ENCODE measurements at places on chromosomes 7 and 10.
A peak's percentile ranks its signal among the peaks of the same experiment; 100 is the strongest.

DNA sequence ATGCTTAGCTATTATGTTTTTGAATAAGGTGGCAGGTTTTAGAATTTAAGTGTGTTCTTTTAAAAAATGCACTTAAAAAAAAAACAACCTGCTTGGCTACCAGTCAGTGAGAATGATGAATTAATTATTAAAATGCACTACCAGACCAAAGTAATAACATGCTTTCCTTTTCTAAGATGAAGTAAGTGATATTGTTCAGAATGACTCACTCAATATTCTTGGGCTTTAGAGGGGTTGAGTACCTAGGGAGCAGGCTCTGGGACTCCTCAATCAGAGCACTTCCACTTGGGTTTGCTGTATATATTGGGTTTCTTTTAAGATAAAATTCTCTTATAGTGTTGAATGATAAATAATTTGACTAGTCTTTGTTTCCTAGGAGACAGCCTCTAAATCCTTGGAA lies 8.6 kb downstream of the STAM start:
- no peak for DNase-seq

DNA sequence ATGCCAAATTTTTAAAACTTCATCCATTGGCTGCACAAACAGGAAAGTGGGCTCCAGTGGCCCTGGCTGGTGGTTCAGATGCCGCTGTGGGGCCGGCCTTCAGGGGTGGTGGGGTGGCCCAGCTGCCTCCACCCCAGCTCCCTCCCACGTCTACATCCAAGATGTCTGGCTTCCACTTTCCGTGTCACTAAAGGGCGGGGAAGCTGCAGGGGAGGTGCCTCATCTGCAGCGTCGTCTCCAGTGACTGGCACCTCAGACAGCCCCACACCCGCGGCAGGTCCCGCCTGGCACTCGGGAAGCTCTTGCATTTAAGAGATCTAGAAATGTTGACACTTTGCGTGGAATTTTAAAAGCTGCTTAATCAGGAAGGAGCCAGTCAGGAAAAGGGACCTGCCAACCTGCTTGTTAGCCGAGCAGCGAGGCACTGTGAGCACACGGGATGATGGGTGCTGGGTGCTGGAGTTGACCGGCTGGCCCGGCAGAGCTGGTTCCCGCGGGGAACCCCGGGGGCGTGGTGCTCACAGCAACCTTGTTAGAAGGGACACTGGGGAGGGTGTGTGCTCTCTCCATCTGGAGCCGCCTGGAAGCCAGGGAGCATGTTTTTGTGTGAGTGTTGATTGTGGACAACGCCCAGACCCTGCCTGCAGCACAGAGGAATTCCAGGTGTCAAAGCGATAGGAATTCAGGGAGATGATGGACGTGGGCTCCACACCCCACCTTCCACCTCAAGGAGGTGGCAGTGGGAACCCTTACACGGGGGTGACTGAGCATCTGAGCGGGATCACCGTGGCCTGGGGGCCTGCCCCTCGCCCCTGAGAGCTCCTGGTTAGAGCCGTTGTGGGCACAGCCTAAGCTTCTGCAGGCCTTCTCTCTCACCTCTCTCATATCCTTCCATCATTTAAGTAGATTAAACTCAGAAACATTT lies 320.5 kb downstream of the PTPRN2 start:
- DNase-seq = no peak

GRCh38 chr7:158310924-158311666 lies 276.5 kb downstream of the PTPRN2 start:
- DNase-seq = no peak

DNA sequence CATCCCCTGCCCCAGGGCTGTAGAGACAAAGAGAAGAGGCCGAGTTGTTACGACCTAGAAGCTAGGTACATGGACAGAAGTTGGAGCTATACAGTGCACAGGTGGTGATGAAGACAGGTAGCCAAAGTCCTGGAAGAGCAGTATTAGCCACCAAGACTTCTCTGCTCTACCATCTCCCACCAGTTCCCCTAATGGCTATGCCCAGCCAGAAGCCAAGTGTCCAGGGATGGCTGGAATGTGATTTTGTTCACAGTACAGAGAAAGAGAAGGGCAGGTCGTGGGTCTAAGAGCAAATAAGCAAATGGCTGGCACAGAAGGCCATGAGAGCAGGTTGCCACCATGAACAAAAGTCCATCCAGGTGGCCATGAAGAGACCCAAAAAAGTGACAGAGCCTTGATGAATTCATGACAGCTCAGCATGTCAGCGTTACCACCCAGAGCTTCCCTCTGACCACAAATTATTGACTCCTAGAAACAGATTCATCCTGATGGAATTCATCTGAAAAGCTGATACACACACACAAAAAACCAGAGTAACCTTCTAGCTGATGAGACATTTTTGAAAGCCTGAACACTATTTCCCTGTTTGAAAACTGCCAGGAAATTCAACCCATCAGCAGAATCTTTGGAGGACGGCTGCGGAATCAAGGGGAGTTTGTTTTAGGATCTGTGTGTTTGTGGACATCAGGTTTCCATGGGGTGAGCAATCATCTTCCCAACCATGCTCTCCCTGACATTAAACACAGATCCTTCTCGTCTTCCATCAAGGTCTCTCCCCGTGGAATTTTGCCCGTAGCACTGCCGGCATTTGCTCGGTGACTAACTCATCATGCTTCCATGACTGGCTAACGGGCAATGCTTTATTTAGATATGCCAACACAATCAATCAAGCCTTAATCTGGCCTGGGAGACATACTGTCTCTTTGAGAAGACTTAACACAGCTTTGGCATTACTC lies 906.7 kb upstream of the AUTS2 start:
- no peak for DNase-seq

DNA sequence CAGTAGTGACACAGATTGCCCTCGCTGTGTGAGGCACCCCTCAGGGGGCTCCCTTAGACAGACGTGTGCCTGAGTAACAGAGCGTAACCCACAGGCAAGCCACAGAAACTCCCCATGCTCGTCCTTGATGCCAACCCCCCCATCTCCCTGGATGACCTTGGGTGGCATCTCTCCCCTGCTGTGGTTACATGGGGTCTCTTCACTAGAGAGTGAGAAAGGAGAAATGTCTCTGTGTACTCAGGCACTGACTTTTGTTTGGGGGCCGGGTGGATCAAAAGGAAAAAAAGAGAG lies 1.1 kb upstream of the ASB10 start:
- no peak for DNase-seq

GRCh38 chr10:120539076-120539475 lies 82.0 kb downstream of the PLPP4 start:
- DNase-seq = no peak

DNA sequence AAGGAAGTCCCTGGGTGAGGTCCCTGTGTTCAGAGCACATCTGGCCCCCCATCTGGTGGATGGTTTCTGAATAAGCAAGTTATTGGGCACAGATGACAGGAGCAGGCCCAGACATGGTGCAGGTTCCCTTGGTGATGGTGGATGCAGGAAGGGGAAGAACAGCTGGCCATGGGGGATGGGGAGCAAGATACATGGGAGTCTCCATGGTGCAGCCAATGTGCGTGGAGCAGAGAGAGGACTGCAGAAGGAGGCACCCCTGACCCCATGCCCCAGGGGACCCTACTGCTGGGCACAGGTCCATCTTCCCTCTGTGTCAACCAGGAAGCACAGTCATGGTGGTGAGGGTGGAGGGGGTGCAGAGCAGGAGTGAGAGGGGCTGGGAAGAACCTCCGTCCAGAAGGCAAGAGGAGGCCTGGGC lies 43.8 kb upstream of the RABGEF1 start:
- DNase-seq = no peak

DNA sequence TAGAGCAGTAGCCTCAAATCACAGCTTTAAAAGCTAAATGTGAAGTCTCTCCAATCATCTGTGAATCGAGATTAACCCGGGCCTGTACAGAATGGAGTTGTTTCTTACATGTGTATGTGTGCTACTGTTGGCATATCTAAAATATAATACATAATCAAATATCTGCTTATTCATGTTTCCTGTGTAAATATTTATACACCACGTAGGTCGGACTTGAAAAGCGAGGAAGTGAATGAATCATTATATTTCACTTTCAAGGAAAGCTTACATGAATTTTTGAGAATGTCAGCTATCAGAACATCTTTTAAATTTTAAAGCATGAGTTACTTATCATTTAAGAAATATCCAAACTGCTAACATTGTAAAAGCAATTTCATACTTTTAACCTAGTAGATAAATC lies 233.3 kb downstream of the SLC25A13 start:
- no peak for DNase-seq

- DNase-seq = peak; percentile 9
These were observed 370.2 kb downstream of the PHF14 start for GRCh38 chr7:11343818-11344413.

GRCh38 chr10:46268076-46268881 lies 18.5 kb upstream of the ANTXRL start:
- DNase-seq = peak; percentile 47

DNA sequence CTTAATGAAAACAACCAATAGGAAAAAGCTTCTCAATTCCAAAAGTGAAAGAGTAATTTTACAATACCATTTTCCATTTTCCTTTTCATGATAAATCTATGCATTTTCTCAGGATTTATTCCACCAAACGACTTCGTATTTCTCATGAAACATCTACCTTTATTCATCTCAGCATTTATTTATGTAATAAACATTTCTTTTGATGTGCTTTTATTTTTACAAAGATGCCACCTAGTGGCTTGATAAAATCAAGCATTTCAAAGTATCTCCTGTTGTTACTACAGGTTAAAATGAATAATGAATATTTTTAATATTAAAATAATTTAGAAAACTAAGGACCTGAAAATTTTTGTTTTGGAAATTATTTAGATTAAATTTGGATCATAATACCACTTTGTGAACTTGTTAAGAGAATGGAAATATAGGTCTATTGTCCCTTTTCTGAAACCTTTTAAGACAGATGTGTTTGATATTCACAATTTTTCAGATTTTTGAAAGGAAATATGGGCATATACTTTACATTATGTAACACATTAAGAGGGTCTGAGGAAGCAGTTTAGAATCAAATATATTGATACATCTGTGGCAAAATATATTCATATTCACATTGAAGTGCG lies 2.7 kb upstream of the IQUB start:
- no peak for DNase-seq

GRCh38 chr10:2979306-2979705 lies 88.0 kb upstream of the PFKP start:
- DNase-seq = no peak

DNA sequence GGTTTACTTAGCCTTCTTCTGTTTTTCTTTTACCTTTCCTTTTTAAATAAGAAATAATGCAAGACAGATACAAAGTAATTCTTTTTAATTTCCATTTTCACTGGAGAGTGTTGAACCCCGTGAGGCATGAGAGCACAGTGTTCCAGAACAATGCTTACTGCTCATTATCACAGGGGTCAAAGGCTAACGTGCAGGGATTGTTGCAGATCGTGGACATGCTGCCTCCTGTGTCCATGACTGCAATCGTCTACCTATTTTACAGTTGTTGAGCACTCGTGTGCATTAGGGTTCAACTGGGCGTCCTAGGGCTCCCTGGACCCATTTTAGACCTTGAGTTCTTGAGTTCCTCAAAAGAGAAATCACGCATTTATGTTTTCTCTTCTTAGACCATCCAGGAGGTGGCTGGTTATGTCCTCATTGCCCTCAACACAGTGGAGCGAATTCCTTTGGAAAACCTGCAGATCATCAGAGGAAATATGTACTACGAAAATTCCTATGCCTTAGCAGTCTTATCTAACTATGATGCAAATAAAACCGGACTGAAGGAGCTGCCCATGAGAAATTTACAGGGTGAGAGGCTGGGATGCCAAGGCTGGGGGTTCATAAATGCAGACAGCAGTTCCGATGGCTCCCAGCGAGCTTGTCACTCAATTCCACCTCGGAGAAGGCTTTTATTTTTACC lies 124.2 kb downstream of the EGFR start:
- no peak for DNase-seq

DNA sequence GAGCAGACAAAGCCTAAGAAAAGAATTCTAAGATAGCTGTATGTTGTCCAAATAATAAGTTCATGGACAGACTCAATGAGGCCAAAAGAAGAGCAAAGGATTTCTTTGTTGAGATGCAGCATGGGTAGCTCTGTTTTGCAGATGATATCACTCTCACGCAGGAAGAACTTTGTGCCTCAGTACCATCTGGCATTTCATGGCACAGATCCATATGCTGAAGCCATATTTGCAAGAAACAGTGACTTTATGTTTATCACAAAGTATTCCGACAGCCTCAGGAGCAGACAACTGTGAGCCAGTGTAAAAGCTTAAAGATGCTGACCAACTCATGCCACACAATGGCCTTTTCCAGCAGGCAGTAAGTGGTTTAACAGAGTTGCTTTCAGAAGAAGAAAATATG lies 45.5 kb upstream of the RNF148 start:
- DNase-seq = no peak

DNA sequence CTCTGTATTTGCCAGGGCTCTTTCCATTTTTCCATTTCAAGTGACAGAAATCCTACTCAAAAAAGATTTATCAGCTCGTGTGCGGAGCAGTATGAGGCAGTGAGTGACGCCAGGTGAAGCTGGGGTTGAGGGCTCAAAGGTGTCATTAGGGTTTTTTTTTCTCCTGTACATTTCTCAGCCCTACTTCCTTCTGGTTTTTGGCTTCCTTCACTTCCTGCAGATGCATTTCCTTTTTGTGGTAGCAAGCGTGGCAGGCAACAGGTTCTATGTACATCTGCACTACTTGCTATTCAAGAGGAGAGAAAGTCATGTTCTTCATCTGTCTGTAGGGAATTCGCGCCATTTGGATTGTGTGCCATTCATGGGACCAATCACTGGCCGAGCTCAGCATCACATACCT lies 52.8 kb upstream of the AOAH start:
- no peak for DNase-seq

- DNase-seq = no peak
These were observed 50.9 kb upstream of the SEMA3D start for GRCh38 chr7:85237721-85238120.

GRCh38 chr10:55410415-55410885 lies 609.4 kb upstream of the PCDH15 start:
- no peak for DNase-seq

DNA sequence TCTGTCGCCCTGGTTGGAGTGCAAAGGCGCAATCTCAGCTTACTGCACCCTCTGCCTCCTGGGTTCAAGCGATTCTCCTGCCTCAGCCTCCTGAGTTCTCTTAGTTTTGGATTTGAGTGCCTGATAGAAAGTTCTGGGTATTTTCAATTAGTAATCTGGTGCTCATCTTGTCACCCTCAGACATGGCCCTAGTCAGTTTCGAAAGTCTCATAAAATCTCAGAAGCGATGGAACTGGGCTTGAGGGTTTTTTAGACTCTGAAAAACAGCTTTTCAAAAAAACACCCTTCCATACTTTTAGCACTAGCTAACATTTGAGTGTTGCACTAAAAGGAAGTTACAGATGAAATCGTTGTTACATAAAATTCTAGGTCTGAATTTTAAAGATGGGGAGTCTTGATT lies 9.4 kb upstream of the PIP4K2A start:
- DNase-seq = peak; percentile 47

GRCh38 chr10:29719281-29719675 lies 84.5 kb upstream of the SVIL start:
- no peak for DNase-seq

Measured in GM20000 (cell line).